ENCODE measurements at places on chromosomes 3 and 15.

DNA sequence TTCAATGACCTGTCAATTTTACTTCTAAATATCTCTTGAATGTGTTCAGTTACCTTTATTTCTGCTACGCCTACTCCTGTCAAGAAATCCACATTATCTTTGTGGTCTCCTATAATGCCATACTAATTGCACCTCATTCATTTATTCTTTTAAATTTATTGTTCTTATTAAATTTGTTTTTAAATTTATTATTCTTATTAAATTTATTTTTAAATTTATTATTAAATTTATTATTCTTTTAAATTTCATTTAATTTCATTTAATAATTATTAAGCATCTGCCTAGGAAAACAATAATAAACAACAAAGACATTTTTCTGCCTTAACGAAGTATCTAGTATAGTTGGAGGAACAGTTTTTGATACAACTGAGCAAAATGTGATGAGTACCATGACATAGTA is 211.7 kb downstream of the ZPLD1 start:
- no peak for DNase-seq

GRCh38 chr3:123028233-123028828 is 768 bp upstream of the SEMA5B start:
- peak; percentile 4 for DNase-seq

DNA sequence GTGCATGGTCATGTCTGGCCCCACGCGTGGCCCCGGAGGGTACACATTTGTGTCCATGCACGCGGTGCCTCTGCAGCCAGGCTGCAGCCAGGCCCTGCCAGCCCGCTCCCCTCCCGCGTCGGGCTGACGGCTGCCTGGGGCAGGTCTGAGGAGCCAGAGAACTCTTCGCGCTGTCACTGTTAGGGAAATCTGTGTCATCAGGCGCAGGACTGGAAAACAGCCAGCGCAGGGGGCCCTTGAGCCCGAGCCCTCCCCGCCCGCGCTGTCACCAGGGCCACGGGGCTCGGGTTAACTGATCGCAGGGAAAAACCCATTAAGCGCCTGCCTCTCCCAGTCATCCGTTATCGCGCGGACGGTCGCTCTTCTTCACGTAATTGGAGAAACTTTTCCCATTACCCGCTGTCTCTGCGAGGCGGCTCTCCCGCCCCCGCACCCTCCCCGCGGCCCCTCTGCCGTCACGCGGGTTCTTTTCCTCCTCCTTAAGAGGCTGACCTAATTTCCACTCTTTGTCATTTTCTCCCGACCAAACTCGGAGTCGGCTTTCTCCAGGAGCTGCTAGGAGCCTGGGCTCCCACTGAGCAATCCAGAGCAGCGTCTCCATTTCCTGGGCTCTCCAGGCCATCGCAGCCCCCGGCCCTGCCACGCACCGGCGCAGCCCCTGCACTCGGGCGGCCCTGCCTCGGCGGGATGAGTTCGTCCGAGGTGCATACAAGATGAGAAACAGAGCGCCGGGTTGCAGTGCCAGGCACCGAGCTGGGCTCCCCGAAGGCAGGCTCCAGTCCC is 57.5 kb upstream of the PRR23E start:
- DNase-seq, result no peak

- no peak for DNase-seq
Observed at GRCh38 chr15:48984811-48985352, 21.2 kb upstream of the SHC4 start.

- DNase-seq, result no peak
Observed at GRCh38 chr3:138405486-138405885, 28.9 kb upstream of the ESYT3 start.

- DNase-seq, result no peak
Observed at GRCh38 chr3:174438501-174439145, 420.5 kb upstream of the NAALADL2 start.

DNA sequence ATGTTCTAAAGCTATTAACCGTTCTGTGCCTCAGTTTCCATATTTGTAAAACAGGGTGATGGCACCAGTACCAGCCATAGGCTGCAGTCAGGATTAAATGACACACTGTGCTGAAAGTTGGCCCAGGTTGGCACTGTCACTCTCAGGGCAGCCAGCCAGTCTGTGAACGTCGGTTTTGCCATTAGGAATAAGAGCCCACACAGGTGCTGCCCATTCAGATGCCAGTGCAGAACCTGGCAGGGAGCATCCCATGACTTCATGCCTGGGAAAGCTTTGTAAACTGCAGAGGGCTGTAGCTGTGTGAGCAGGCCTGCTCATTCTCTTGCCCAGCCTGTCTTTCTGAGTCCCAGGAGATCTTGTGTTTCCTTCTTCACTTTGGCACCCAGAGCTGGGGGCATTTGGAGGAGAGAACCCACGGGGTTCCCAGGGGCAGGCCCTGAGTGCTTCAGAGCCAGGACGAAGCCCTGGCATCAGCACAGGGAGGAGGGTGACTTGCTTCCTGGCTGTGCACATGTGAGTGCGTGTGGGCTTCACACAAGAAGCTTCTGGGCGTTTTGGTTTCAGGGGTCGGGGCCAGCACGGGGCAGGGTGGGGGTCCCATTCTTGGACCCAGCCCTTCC is 46.9 kb downstream of the ZNF710 start:
- DNase-seq, result no peak

- no peak for DNase-seq
Observed at GRCh38 chr3:158728061-158728377, 4.2 kb downstream of the RARRES1 start.

DNA sequence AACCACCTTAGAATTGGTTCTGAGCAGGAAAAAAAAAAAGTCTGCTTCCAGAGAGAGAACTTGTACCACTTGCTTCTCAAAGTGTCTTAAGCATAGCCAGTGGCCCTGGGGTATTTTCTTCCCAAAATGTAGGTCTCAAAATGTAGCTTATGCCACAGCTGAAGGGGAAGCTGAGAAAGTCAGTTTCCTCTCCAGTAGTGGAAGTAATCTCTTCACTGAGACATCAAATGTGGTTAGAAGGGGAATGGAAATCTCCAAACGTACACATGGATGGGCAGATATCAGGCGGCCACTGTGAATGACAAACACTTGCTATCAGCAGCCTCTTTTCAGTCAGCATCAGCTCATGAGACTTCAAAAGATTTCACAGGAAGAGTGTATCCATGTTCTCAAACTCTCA is 841.2 kb downstream of the TUSC7 start:
- DNase-seq, result no peak

- no peak for DNase-seq
Observed at GRCh38 chr15:45906230-45906629, 271.4 kb downstream of the SQOR start.

DNA sequence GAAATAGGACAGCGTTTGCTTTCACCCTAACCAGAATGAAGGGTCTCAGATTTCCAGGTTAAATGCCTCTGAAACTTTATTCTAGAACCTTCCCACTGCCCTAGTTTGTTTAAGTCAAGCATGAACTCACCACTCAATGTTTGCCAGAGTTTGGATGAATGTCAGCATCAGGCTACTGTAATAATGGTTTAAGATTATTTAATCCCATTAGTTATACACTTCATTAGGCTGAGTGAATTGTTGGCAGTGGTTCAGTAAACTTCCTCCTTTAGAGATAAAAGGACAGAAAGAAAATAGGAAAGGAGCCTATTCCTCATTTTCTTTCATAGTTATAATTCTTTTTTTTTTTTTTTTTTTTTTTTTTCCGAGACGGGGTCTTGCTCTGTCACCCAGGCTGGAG is 401.9 kb upstream of the TPRG1 start:
- DNase-seq, result no peak

- DNase-seq, result no peak
Observed at GRCh38 chr3:51945031-51945840, 3.1 kb downstream of the PARP3 start.

- DNase-seq, result no peak
Observed at GRCh38 chr3:142647856-142648255, 51.7 kb downstream of the PLS1 start.

DNA sequence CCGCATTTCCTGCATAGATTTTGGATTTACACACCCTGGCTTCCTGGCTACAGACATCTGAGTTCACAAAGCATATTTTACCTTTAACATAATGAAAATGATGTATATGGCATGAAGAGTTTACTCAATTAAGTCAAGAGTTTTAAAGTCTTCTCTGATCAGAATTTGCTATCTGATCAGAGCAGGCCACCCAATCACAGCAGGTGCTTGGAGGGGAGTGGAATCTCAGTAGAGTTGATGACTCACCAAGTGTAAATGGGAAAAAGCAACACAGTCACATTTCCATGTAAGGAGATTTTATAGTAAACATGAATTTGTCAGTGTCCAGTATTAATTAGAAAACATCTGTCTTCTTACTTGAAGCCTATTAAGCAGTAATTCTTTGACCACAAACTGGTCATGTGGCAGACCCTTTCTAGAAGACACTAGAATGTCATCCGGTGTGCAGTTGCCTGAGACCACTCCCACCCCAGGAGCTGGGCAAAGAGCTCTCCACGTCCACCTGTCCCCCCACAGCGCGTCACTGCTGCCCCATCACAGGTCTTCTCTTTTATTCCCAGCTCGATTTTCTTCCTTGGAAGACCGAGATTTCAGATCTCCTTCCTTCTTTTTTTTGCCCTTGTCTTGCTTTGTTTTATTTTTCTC is 10.8 kb downstream of the MESD start:
- DNase-seq, result no peak

GRCh38 chr3:45126730-45127129 is 19.4 kb downstream of the CDCP1 start:
- DNase-seq, result no peak

DNA sequence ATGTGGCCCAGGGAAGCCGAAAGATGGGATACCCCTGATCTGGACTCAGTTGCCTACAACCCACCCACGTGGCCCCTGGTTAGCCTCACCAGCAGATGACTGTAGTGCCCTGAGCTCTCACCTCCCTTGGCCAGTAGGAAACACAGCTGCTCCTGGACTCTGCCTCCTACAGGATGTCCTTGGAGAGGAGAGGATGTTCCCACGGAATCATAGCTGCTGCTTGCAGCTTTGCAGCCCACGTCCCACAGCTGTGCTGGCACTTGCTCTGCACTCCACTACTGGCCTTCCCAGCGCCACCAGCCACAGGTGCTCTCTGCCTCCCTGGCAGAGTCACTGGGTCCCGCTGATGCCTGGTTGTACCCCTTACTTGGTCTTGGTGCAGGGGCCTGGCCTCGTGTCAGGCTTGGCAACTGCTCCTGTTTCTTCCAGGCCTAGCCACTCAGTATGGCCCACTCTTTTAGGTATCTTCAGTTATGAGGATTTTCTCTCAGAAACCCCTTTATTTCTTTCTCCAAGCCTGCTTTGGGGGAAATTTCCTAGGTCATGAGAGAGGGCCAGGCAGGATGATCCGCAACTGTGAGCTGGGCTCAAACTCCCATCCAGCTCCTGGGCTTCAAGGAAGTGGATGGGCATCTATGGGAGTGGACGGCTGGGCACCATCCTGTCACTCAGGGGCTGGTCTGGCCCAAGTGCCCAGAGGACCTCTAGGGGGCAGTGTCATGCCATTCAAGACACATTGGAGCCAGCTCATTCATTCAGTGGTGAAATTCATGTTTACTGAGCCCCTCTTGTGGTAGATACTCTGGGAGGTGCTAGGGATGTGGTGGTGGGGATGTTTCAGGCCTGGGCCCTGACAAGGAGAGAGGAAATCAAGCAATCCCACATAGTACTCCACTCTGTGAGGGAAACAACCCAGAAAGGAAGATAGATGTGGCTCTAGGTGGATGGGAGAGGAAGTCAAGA is 16.2 kb upstream of the VILL start:
- DNase-seq, result peak; percentile 67

DNA sequence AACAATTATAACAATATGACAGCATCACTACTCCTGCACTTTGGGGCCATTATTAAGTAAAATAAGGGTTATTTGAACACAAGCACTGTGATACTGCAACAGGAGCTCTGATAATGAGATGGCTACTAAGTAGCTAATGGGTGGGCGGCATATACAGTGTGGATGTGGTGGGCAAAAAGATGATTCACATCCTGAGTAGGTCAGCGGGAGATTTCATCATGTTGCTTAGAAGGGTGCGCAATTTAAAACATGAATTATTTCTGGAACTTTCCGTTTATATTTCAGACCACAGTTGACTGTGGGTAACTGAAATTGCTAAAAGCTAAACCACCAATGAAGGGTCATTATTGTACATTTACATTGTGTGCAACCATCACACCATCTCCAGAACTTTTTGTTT is 42.3 kb downstream of the FBXO22 start:
- DNase-seq, result no peak

- DNase-seq, result no peak
Observed at GRCh38 chr15:67188551-67189218, 65.8 kb downstream of the AAGAB start.

GRCh38 chr3:66464512-66464894 is 36.3 kb downstream of the LRIG1 start:
- no peak for DNase-seq

DNA sequence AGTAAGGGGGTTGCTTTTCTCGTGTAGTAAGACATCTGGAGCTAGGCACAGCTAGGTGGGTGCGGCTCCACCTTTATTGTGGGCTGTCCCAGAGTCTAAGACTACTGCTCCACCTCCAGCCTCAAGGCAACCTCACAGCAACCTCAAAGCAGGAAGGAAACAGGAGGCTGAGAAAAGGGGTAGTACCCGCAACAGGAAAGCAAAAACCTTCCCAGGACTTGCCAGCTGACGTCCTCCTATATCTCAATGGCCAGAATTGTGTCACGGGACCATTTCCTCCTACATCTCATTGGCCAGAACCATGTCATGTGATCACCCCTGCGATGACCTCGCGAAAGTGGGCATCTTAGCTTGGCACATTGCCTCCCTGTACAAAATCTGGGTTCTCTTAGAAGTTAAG is 4.3 kb upstream of the GPR160 start:
- DNase-seq, result peak; percentile 18

- DNase-seq, result no peak
Observed at GRCh38 chr3:143124601-143125520, 5.3 kb downstream of the CHST2 start.

GRCh38 chr3:42732196-42732828 is 29.7 kb upstream of the HHATL start:
- DNase-seq, result no peak

DNA sequence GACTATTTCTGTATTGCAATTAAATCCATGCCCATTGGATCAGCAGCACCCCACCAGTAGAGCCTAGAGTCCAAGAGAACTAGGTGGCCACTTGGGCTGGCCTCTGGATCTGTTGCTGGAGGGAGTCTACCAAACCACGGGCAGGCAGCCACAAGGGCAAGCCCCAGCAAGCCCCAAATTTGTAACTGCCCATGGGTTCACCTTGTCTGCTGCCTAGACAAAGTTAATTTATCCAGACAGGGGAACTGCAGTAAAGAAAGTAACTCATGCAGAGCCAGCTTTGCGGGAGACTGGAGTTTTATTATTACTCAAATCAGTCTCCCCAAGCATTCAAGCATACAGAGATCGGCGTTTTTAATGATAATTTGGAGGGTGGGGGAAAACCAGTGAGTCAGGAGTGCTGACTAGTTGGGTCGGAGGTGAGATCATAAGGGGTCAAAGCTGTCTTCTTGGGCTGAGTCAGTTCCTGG is 74.0 kb upstream of the TERB2 start:
- DNase-seq, result peak; percentile 11

- DNase-seq, result no peak
Observed at GRCh38 chr3:46416811-46417510, 9.9 kb downstream of the CCRL2 start.

Data from stimulated activated CD4-positive, alpha-beta T cell treated with anti-CD3 and anti-CD28 coated beads, Interleukin-4, amount 100 ng/mL, for 1 hour (primary cell).